ENCODE measurements at places on chromosomes 16 and 17.

DNA sequence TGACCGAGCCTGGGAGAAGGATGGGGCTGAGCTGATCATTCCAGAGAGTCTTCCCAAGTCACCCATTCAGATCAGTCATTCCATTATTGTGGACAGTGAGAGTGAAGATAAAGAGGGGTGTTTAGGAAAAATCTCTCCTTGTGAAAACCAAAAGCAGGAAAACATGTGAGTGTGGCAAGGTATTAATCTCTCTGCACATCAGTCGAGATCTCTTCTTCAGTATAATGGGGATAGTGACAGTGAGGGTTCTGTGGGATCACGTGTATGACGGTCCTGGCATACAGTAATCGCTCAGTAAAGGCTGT is 35.4 kb downstream of the CHD9 start:
- DNase-seq: no peak

GRCh38 chr17:78563189-78564145 is 13.7 kb downstream of the DNAH17 start:
- DNase-seq: no peak

DNA sequence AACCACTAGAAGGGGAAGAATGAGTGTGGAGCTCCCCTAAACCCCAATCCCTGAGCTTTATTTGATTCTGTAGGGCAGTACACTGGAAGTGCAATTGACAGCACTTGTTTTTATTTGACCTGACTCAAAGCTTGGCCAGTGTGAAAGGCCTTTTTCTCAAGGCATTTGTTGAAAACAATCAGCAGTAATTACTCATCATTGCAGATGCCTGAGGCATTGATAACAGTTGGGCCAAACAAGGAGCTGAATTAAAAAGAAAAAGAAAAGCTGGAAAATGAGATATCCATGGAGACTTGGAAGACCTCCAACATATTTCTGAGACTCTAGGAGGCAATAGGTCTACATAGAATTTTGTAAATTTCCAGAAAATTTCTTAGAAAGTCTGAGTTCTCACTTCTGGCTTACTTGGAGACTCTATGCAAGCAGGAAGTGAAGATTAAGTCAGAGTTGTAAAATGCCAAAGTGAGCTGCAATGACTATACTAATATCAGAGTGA is 200.8 kb upstream of the KCNJ16 start:
- no peak for DNase-seq

DNA sequence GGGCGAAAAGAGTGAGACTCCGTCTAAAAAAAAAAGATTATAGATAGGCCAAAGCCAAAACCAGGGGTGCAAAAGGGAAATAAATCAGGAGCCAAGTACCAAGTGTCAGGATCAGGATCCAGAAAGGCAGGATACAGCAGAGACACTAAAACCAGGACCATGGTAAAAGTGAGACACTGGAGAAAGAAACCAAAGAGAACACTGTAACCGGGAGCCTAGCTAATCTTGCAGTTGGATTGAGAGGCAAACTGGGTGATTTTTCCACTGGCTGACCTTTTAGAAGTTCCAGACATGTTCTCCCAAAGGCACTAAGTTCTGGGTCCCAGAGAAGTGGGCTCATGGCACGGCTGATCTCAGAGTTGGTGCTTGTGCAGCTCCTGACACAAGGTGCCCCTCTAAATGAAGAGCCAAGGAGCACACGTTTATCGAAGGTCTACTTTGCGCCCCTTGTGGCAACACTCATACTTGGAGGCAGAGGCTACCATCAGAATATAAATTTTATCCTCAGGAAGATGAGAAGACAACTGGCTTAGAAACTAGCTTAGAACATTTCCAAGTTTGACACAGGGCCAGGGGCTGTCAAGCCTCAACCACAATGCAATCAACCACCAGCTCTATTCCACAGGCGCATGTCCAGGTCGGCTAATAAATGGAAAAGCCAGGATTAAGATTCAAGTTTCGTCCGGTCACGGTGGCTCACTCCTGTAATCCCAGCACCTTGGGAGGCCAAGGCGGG is 27.5 kb upstream of the HELZ start:
- no peak for DNase-seq

GRCh38 chr17:10837921-10838320 is at the start of gene PIRT:
Gene PIRT (minus strand): TSS chr17:10838087. CDS start chr17:10825645, 12,442 bp downstream.
- DNase-seq: no peak

DNA sequence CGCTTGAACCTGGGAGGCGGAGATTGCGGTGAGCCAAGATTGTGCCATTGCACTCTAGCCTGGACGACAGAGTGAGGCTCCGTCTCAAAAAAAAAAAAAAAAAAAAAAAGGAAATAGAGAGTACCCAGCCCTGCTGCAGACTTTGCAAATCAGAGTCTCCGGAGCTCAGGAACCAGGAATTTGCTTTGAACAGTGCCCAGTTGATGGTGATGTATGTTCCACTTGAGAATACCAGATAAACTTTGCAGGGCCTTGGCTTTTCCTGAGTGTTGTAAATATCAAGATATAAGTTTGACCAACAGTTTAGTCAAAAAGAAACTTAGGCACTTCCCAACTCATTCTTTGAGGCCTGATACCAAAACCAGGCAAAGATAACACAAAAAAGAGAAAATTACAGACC is 30.6 kb upstream of the MAP3K14 start:
- no peak for DNase-seq

GRCh38 chr17:78759203-78759968 is 22.7 kb downstream of the CYTH1 start:
- no peak for DNase-seq

- DNase-seq: no peak
These were observed 33.3 kb downstream of the TOM1L1 start for GRCh38 chr17:54933921-54934320.

GRCh38 chr17:73731733-73732132 is 87.5 kb upstream of the SDK2 start:
- no peak for DNase-seq

DNA sequence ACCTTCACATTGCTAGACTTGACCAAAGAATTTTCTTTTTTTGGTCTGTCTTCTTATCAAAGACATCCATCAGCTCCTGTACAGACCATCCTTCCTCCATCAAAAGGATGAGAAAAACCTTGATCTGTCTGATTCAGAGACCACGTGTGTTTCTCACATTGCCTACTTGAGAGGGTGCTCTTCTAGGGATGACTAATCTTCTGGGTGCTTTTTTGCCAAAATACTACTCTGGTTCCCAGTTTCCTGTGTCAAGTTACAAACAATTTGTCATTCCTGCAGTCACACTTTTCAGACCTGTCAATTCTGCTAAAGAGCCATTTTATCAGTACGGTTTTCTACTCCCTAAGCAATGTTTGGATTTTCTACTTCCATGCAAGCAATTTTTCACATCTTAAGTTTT is 492.2 kb downstream of the CDH11 start:
- no peak for DNase-seq

DNA sequence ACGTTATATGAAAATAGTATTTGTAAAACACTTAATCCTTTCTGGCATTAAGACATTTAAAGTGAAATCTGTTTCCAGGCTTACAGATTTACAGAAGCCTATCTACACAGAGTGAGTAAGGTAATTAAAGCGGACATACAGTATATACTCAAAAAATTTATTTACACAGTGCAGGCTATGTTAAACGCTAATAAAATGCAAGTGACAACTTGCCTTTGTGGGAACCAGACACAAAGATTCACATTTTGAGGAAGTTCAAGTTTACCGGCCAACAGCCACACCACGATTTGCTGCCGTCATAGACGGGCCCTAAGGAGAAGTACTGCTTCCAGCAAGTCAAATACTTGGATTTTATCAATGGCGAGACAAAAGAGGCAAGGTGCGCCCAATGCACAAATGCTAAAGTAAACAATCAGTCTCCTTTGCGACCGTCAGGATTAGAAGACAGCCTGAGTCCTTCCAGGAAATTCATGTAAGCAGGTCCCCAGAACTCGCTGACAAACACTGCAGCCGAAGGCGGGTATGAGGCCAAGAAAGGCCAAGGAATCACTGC is 801 bp downstream of the VPS35 start:
- no peak for DNase-seq

GRCh38 chr17:56230660-56231059 is 77.4 kb downstream of the ANKFN1 start:
- no peak for DNase-seq

- no peak for DNase-seq
These were observed 655 bp upstream of the GPR139 start for GRCh38 chr16:20074099-20074991.

- no peak for DNase-seq
These were observed 4.3 kb downstream of the CNP start for GRCh38 chr17:41970901-41971331.

DNA sequence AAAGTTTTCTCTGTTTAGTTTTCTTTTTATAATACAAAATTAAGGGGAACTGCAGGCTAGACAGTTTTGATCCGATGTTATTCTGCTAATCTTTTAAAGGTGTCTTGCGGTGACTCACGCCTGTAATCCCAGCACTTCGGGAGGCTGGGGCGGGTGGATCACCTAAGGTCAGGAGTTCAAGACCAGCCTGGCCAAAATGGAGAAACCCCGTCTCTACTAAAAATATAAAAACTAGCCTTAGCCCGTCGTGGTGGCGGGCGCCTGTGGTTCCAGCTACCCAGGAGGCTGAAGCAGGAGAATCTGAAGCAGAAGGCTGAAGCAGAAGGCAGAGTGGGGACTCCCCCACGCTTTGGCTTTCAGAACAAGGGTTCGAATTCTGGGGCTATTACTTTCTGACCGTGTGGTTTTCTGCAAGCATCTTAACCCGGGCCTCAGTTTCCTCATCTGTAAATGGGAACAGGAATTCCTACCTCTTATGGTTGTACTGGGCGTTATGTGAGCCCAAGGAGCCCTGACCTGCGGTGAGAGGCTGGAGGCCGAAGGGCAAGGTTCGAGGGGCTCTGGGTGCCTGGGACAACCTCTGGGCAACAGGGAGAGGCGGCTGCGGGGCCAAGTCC is 1.2 kb upstream of the KATNB1 start:
- DNase-seq: no peak

GRCh38 chr16:19678804-19679203 is 39.2 kb downstream of the KNOP1 start:
- DNase-seq: no peak

GRCh38 chr16:49745311-49745747 is 110.6 kb downstream of the ZNF423 start:
- no peak for DNase-seq

GRCh38 chr17:42200706-42201457 is 6.6 kb upstream of the GHDC start:
- no peak for DNase-seq

- DNase-seq: no peak
These were observed 18.6 kb upstream of the C17orf113 start for GRCh38 chr17:42068979-42069378.

Data from stimulated activated CD8-positive, alpha-beta memory T cell treated with anti-CD3 and anti-CD28 coated beads, Interleukin-7, amount 100 ng/mL, for 1 hour (primary cell).